ENCODE measurements at places on chromosomes 3 and 15.

- DNase-seq = no peak
These were observed 193.8 kb downstream of the CNTN3 start for GRCh38 chr3:74420538-74421124.

DNA sequence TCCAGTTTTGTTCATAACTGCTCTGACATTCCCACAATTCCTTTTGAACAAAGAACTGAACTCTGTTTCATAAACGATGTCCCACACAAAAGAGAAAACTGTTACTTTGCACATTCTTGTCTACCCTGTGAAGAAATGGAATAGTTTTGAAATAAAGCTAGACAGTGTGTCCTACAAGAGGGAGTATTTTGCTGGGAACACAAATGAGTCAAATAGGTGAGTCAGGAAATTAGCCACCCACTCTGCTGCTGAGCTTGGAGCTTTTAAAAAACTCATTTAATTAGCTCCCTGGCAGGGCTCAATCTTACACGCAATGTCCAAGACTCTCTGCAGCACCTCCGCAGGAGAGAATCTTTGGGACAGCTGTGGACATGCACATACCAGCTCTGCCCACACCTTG, 193.4 kb downstream of the SLC9A9 start:
- no peak for DNase-seq

DNA sequence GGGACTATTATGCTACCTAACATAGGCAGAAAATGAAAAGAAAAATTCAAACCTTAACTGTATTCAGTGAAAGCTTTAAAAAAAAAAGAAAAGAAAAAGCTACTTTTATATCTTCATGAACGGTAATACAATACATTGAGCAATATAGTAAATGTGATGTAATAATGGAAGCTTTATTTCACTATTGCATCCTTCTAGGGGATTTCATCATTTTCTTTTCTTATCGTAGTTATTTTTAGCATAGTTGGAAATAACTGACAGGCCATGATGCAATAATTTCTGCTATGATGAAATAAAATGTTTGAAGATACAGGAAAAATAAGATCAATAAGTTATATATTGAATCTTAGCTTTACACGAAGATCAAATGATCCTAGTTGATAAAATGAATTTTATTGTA, 40.3 kb upstream of the ZCWPW2 start:
- DNase-seq = no peak

- peak; percentile 33 for DNase-seq
These were observed 58.0 kb downstream of the CMTM8 start for GRCh38 chr3:32296251-32297204.

DNA sequence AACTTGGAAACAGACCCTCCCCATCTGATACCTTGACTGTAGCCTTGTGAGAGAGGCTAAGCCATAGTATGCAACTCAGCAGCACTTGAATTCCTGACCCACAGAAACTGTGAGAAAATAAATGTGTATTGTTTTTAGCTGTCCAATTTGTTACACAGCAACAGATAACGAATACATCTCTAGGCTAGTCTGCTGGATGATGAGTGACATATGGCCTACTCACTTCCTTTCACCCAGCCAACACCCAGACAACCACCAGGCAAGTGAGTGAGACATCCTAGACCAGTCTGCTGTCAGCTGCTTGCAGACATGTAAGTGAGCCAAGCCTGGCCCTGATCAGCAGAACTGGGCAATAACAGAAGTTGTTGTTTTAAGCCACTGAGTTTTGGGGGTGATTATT, 19.2 kb upstream of the SMAD6 start:
- DNase-seq = no peak

DNA sequence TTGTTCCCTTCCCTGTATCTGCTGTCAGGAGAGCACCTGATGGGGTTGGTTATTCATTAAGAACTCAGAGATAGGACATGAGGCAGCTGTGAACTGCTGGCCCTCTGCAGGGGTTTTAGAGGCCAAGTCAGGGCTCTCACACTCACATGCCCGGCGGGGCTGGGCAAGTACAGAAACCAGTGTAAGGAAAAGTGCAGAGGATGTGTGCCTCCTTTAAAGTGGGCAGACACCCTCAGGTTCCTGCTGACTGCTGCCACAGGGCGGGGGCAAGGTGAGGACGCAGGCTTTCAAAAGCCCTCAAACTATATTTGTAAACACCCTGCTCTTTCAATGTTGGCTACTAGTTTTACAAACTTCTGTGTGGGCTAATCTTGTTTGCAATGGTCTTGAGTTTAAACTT, 22.4 kb downstream of the CXCR6 start:
- no peak for DNase-seq

GRCh38 chr15:82093774-82094211, 48.0 kb upstream of the MEX3B start:
- DNase-seq = peak; percentile 34

- no peak for DNase-seq
These were observed 85.3 kb upstream of the LIMD1 start for GRCh38 chr3:45509038-45509767.

DNA sequence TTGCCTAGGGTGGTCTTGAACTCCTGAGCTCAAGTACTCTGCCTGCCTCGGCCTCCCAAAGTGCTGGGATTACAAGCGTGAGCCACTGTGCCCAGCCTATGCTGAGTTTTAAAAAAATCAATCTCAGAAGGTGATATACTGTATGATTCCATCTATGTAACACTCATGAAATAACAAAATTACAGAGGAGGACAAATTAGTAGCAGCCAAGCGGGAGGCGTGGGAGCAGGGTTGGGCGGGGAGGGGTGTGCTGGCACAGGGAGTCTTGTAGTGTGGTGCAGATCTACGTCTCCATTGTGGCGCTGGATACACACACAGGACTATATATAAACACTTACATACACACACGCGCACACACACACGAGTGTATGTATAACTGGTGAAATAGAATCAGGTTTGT, 80.6 kb upstream of the LINGO1 start:
- DNase-seq = no peak

- DNase-seq = no peak
These were observed 524.2 kb downstream of the NAALADL2 start for GRCh38 chr3:175383371-175383770.

DNA sequence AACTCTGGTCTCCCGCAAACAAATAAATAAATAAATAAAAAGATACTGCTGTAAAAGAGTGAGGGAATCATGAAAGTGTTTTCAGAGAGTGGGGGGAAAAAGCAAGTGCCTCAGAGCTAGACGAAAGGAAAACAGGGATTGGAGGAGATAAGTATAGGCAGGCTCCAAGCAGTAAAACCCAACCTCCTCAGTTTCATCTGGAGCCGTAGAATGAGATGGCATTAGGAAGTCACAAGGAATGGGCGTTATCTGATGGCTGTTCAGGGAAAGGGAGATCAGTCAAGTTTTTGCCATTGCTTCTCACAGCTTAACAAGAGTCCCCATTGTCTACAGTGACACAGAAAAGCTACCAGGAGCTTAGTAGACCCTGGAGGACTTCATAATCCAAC, 451.5 kb upstream of the PPP2R3A start:
- DNase-seq = no peak

DNA sequence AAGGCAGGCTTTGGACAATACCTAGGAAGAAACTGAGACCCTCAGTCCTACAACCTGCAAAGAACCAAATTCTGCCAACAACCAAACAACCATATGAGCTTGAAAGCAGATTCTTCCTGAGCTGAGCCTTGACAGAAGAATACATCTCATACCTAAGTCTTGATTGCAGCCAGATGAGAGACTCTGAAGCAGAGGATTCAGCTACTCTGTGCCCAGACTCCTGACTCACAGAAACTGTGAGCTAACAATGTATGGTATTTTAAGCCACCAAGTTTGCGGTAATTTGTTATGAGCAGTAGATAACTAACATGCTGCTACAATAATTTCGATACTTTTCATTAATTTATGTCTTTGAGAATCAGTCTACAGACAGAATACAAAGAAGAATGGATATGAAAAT, 325.1 kb upstream of the CBLB start:
- DNase-seq = no peak

GRCh38 chr3:22565393-22565792, 637.7 kb upstream of the UBE2E2 start:
- no peak for DNase-seq

DNA sequence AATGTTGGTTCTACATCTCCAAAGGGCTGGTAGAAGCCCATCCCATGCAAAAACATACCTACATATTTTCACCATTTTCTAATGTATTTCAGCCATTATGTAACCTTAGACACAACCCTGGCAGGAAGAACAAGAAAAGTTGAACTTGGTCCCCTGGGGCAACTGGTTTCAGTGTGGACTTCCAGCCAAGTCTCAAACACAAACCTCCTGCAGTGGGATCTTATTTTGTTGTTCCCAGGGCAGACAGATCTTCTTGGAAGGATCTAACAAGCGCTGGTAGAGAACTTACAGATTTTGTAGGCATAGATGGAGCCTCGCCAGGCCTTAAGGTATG, 96.3 kb downstream of the ADAMTS17 start:
- no peak for DNase-seq

DNA sequence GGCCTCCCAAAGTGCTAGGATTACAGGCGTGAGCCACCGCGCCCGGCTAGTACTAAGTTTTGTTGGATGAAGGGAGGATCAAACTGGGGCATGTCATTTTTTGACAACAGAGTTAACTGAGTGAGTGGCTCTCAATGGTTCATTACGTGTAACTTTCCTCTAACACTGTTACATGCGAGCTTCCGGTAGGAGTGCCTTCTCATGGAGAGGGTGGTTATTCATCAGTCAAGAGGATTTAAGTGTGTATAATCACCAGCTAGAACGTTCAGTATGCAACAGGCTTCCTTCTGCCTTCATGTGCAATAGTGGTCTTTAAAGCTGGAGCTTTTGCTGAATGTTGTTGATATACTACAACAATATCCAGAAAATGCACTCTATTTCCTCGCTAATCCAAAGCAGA, 19.1 kb upstream of the GOLGA8A start:
- DNase-seq = no peak

DNA sequence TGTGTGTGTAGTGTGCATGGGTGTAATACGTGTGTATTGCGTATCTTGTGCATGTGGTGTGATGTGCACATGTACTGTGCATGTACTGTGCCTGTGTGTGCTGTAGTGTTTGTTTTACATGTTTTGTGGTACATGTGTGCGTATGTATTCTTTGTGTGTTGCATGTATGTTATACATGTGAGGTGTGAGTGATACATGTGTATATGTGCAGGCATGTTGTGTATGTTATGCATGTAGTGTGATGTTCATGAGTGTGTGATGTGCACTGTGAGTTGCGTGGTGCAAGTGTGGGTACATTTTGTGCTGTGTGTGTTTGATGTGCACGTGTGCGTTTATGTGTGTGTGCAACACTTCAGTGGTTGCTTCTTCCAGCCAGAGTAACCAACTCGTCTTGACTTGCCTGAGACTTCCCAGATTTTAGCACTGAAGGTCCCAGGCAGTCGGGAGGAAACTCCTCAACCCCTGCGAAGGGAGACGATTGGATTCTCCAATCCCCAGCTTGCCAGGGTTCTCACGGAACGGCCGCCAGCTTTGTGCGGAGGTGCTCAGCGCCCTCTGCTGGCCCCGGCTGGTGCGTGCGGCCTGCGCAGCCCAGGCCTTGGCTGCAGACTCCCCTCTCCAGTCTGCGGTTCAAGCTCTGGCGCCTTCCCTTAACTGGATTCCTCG, 3.6 kb downstream of the GALNT15 start:
- DNase-seq = no peak

- no peak for DNase-seq
These were observed 252.6 kb downstream of the UBE2E2 start for GRCh38 chr3:23455775-23456174.

DNA sequence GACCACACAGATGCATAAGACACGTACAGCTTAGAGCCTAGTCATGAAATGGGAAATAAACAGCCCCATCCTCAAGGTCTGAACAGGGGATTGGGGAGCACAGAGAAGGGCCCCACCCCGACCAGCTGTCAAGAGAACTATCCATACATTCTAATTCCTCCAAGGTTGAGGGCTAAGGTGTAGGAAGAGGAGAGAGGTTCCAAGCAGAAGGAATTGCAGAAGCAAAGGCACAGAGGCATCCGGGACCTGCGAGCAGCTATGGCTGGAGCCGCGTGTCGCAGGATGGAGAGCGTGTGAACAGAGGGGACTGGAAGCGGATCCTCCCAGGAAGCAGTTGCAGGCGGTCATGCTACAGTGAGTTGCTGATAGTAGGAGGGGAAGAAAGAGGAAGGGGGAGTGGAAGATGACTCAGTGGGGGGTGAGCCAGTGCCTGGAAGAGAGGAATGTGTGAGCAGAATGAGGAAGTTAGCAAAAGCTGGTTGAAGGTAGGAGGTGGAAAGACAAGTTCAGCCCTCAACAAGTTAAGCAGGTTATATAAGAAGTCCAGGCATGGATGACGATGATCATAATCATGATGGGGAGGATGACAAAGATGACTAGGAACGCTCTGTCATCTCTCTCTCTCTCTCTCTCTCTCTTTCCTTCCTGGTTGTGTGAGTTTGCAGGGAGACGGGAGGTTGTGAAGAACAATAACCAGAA, 89.7 kb downstream of the LIPC start:
- no peak for DNase-seq

GRCh38 chr3:118991775-118992174, 42.9 kb downstream of the IGSF11 start:
- DNase-seq = no peak

GRCh38 chr3:11739123-11739522, 95.4 kb upstream of the VGLL4 start:
- DNase-seq = no peak

DNA sequence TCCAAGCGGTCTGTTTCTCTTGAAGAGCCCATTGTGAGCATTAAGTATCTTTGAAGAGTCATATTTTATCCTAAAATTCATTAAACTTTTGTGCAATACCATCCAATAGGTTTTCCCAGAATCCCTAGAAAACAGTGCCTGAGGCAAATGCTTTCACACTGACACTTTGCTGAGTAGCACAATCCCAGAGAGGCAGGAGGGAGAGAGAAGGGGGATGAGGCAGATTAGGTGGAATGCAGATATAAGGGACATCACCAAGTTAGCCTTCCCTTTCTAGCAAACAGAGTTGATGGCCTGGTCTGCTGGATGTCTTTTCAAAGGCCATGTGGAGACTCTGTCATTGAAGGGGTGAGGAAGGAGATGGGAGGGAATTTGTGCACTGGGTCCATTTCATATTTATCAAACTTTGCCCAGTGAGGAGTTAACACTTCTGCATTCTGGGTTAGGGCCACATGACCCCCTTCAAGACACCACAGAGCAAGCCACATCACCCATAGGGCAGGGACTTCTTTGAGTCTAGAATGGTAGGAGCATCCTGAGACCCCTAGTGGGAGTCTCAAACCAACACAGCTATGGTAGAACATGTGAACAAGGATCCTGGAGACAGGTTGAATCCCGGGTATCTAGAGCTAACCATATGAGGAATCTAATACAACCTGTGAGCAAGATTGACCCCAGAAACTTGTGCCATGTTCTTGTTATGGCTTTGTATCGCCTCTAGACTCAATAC, 32.0 kb upstream of the SEMA6D start:
- DNase-seq = no peak
